ENCODE measurements at places on chromosomes 12 and 14.

DNA sequence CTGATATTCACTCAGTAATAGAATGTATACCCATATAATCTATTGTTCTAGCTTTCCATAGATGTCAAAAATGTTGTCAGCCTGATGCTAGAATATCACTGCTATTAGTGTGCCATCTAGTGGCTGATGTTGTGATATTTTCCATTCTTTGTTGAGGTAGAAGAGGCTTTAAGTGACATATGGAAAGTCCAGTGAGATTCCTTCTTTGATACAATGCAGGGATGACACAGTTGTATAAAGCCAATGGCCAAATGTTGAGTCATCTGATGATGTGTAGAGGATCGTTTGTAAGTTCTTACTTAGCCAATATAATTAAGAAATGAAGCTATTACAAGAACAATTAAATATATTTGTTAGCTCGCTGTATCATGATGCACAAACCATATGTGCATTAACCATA is 58.1 kb upstream of the PCED1B start:
- DNase-seq: peak; percentile 18

DNA sequence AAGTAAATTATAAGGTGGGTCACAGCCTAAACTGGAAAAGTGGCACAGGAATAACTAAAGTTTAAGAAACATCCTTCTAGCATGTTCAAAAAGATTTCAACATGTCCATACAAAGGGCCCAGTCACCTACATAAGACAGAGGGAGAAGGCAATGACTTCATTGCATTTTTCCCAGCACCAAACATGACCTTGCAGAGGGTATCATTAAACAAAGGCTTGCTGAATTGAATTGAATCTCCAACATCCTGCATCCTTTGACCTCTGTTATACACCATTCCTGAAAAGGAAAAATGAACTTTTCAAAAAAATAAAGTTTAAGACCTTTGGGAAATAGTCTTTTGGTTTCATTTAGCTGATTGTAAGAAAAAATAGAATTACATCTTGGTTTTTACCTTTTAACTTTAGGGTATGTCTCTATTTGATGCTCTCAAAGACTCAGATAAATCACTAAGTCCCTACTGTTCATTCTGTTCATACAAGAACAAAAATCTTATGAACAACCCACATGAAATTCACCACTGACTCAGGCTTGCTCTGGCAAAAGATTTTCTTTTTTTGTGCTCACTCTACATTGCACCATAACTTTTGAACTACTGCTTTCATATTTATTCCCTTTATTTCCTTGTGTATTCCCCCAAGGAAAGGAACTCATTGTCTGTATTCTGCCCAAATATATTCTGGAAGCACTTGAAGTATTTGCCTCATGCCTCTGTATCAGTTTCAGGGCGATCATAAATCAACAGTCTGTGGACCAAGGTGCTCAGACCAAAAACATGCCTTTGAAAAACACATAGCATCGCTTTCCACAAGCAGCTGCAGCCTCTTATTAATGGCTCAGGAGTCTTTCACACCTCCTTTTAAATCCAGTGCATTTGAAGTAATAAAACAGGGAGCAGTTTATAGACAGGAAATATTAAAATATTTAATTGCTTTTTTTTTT is 121.7 kb downstream of the DUSP6 start:
- DNase-seq: no peak

DNA sequence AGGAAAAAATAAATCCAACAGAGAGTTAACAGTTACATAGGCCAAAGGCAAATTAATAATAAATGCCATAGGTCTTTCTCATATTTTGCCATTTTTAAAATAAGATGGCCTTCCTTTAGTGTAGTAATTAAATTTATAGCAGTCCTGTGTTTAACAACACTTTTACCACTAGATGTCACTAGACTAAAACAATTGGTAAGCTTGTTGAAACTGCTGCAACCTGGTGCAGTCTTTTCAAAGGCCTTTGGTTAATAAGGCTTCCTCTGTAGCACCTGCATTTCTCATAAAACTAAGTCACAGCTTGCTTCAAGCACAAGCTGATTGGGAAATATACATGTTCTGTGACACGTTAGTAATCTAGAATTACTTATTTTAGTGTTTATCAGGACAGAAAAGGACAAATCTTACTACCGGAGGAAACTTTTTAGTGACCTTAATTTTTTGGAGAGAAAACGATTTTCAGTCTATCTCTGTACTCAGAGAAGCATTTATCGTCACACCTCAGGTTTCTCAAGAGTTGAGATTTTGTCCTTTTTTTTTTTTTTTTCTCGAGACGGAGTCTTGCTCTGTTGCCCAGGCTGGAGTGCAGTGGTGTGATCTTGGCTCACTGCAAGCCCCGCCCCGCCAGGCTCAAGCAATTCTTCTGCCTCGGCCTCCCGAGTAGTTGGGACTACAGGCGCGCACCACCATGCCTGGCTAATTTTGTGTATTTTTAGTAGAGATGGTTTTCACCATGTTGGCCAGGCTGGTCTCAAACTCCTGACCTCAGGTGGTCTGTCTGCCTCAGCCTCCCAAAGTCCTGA is 20.0 kb downstream of the BORCS5 start:
- DNase-seq: peak; percentile 44

- no peak for DNase-seq
Observed at GRCh38 chr12:65993173-65993572, 137.4 kb downstream of the LLPH start.

GRCh38 chr12:54340846-54341245 is 15.9 kb downstream of the COPZ1 start:
- DNase-seq: no peak

GRCh38 chr14:99879401-99880295 is 86.4 kb downstream of the EML1 start:
- no peak for DNase-seq

DNA sequence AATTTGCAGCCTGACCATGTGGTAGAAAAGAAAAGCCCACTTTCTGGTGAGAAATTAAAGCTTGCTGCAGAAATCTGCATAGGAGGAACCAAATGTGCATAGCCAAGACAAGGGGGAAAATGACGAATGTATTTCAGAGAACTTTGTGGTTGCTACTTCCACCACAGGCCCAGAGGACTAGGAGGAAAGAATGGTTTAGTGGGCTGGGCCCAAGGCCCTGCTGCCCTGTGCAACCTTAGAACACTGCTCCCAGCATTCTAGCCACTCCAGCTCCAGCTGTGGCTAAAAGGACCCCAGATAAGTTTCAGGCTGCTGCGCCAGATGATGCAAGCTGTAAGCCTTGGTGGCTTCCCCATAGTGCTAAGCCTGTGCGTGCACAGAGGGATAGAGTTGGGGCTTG is 764.3 kb downstream of the SLC6A15 start:
- DNase-seq: no peak

DNA sequence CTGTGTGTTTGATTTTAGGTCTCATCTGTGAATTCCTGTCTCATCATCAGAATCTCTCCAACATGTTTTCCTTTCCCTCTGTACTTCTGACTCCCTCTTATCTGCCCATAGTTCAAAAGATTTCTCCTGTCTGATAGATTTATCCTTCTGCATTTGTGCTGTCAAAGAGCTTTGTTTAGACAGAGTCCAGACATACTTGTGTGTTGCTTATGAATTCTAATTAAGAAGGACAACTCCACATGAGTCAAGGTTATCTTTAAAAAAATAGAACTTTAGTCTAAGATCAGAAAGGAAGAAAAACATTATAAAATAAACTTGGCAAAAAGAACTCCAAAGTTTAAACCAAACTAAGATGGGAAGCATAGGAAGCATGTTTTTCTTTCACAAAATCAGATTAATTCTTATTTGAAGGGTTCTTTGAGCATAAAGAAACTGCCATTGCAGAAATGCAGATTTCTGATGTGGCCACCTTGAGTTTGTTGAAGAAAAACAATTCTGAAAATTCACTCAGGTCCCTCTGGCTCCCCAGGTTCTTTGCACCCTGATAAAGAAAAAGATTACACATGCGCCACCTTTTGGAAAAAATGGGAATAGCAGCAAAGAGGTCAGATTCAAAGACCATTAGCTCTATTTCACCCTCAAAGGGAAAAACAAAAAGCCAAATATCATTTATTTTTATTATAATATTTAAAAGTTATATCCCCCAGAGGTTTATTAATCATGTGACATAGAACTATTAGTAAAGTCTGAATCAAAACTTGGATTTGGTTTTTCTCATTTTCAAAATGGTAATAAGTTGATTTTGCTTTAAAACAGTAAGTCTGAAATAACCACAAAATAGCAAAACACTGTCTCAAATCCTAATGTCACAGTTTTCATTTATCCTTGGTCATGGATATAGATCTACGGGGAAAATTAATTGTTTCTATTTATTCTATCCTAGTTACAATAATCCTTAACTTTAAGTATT is 143.7 kb upstream of the DCN start:
- peak; percentile 52 for DNase-seq

DNA sequence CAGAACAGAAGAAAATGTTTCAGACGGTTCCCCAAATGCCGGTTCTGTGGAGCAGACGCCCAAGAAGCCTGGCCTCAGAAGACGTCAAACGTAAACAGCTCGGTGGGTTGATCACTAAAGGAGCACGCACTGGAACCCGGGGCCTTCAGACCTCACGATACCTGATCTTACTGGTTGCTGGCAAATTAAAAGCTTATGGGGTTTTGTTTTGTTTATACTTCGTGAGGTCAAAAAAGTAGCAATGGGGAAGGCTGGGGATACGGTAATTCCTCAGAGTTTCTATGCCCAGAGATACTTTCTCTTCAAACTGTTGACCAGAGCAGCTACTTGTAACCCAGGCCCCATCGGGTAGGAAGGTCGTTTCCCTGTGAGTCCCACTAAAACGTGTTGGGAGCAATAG is 1.7 kb downstream of the CDKN1B start:
- DNase-seq: no peak

GRCh38 chr12:51721282-51721940 is 127.1 kb downstream of the FIGNL2 start:
- peak; percentile 5 for DNase-seq

DNA sequence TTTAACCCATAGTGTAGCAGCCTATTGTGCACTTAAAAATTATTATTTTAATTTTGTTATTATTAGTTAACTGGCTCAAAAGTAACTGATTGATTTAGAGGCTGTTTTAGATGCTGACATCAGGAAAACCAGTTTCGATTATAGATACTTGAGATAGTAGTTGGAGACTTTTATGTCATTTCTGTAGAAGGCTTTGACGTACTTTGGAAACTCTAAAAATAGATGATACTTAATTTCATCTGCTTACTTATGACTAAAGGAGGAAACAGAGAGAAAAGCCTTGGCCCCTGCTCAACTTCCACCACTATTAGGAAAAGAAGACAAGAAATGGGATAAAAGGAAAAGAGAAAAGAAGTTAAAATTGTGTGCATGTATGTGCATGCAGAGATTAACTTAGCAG is 219.3 kb upstream of the HMGA2 start:
- DNase-seq: no peak

DNA sequence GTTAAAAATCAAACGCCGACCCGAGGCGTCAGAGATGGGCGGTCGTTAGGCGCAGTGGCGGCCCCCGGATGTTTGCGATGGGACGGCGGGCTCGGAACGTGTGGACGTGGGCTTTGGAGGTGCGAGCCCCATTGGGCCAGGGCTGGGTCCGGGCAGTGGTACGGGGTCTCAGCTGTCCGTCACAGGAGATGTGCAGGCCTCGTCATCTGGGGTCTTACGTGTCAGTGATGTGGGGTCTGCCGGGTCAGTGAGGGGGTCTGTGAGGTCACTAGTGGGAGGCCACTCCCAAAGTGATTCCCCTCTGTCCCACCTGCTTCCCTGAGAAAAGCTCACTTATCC is 21.6 kb upstream of the CHFR start:
- DNase-seq: no peak

GRCh38 chr12:89244536-89244935 is 107.8 kb downstream of the DUSP6 start:
- no peak for DNase-seq

GRCh38 chr12:48925304-48926011 is at the start of gene FKBP11:
Gene FKBP11 (minus strand): TSS chr12:48925492. CDS start chr12:48925428, 64 bp downstream.
- DNase-seq: peak; percentile 56

DNA sequence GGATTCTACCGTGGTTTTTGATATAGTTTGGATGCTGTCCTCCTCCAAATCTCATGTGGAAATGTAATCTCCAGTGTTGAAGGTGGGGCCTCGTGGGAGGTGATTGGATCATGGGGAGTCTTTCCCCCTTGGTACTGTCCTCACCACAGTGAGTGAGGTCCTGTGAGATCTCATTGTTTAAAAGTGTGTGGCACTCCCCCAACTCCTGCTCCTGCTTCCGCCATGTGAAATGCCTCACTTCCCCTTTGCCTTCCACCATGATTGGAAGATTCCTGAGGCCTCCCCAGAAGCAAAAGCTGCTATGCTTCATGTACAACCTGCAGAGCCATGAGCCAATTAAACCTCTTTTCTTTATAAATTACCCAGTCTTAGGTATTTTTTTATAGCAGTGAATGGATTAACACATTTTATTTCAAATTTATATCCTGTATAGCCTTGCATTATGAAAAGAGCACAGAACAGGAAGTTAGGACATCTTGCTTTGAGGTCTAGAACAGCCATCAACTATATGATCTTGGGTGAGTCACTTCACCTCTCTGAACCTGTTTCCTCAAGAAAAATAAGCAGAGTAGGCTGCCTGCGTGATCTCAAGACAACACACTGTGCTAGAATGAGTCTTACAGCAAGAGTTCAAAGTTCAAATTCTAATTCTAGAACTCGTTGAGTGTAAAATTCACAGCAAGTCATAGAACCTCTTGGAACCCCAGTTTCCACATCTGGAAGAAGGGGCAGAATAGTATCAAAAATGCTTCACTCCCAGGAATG is 160.9 kb upstream of the EEA1 start:
- no peak for DNase-seq

DNA sequence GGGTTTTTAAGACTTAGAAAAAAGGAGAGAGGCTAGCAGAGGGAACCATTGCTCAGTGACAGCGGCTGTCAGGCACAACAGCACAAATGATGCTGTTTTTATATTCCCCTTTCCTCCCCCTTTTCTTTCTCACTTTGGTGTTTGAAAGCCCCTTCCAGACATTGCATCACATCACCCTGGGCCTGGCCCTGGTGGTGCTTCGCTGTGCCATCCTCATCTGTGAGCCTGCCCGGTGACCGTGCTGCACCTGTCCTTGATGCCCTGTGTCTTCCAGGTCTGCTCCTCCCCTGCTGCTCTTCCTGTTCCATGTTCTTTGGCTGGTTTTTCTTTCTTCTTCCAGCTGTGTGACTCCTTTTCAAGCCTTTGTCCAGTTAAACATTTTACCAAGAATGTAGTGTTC is 24.8 kb downstream of the KLC1 start:
- no peak for DNase-seq

DNA sequence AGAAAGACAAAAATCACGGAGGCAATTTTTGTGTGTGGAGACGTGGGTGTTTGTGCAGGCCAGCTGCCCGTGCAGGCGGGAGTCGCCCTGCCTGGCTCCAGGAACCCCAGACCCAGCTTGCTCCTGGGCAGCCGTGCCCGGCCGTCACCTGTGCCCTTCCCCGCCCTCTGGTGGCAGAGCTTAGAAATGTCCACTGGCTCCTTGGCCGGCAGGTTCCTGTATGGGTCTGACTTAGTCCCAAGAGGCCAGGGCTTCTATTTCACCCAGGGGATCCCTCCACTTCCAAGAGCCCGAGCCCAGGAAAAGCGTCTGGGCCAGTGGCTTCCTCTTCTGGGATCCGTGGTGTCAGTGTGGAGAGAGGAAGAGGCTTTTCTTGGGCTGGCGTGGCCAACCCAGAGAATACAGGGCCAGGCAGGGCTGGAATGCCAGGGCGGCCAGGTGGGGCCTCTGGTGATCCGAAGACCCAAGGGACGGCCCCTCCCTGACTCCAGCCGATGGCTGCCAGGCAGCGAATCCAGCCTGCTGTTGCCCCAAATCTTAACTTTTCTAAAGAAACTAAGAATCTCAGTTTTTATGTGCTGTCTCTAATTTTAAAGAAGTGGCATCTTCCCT is 120.9 kb downstream of the TMEM132C start:
- no peak for DNase-seq

- no peak for DNase-seq
Observed at GRCh38 chr12:32301216-32301615, 98.1 kb upstream of the FGD4 start.

- DNase-seq: no peak
Observed at GRCh38 chr14:78974691-78975090, 804.5 kb downstream of the NRXN3 start.

All from memory B cell (primary cell).